ENCODE measurements at places on chromosomes 4 and X.

GRCh38 chr4:108624263-108625056 lies 4.1 kb downstream of the RPL34 start:
- no peak for DNase-seq

- no peak for DNase-seq
Observed at GRCh38 chr4:151359576-151359975, 34.2 kb upstream of the SH3D19 start.

DNA sequence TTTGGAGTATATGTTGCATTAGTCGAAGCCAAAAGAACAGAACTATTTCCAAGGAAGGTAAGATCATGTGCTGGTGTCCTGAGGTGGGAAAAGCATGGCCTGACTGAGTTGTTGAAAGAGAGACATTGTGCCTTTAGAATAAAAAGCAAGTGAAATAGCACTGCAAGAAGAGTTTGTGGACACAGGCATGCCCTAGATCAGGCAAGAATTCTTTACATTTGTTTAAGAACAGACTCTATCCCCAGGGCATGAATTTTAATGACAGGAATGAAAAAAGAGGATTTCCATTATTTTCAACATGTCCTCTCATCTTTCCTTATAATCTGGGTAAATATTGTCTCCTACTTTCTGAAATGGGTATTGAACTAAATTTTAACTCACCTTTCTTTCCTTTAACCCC lies 516.2 kb upstream of the GALNT7 start:
- no peak for DNase-seq

DNA sequence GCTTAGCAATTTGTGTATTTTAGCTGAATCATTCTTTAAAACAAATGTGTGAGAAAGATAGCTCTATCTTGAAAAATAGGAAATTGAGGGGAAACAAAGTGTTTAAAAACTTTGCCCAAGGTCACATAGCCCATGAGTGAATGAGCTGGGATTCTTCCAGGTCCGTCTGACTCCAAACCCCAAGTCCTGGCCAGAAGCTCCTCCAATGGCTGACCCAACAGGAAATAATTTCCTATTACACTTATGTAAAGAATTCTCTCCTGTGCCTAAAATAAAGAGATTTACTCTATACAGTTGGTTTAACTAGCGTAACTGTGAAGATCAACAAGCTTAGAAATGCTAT lies 287.6 kb downstream of the ARHGAP24 start:
- DNase-seq, result no peak

GRCh38 chr4:3077796-3078195 lies 3.3 kb downstream of the HTT start:
- no peak for DNase-seq

DNA sequence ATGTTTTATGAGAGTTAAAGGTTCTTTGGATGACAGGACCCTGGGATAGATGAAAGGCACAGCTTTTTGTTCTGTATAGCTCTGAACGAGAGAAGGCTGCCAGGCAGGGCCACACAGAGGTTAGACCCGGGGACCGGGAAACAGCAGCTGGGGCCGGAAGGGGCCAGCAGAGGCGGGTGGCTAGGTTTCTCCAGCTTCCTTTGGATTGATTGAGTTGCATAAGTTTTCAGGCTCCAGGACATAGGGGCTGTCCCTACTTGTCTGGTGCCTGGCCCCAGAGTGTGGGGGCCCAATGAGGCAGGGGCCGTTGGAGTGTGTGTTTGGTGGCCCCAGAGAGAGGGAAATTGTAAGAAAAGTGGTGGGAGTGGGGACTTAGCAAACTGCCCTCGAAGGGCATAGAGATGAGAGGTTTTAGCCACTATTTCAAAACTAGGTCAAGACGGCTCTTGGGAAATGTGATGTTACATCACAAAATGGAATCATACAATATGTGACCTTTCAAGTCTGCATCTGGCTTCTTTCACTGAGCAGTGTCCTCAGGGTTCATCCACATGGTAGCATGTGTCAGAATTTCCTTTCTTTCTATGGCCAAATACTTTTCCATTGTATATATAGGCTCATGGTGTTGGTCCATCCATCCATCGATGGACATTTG lies 3.7 kb downstream of the ZFP92 start:
- DNase-seq, result no peak

- DNase-seq, result no peak
Observed at GRCh38 chrX:115632455-115632854, 71.5 kb downstream of the PLS3 start.

Data from HFF-Myc (cell line).